ENCODE measurements at places on chromosomes 4 and X.

GRCh38 chrX:41906515-41907187 is 16.7 kb downstream of the CASK start:
- DNase-seq = no peak

GRCh38 chr4:77141964-77142645 is 14.9 kb upstream of the CCNG2 start:
- DNase-seq = no peak

GRCh38 chr4:172270397-172270796 is 457.2 kb downstream of the GALNTL6 start:
- DNase-seq = no peak

DNA sequence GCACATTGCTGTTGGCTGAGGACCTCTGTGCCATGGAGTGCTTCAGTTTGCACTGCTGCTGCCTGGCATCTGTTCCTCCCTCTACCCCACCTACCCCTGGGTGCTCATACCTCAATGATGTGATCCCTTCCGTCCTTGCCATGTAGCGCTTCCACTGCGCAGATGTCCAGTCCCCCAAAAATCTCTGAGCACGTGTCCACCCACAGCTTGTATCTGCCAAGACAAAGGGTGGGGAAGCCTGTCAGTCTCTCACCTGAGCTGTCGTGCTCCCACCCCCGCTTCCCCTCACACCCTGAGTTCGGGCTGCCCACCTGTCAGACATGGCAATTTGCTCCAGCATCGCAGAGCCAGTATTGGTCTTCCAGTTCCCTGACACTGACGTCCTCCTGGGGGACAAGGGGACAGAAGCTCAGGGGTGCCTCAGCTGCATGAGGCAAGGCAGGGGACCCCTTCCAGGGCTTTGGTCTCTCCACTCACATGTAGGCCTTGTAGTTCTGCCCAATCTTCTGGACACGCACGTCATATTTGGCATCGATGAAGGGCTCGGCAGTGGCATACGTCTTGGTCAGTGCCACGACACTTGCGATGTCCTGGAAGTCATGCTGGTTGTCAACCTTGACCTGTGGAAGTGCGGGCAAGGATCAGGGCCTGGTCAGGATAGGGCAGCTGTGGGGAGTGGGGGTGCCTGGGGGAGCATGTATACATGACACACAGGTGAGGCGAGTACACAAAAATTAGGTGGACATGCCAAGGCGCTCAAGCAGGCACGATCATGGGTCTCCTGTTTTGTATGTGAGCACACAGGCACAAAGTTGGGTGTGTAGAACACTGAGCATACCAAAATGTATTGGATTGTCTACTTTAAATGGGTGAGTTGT is 6.0 kb upstream of the TIMP1 start:
- DNase-seq = no peak

GRCh38 chrX:11209798-11210414 is 83.3 kb upstream of the AMELX start:
- no peak for DNase-seq

- DNase-seq = peak; percentile 30
Observed at GRCh38 chrX:107154787-107155620, 36.4 kb upstream of the RBM41 start.

GRCh38 chr4:150299816-150300215 is 221.6 kb downstream of the DCLK2 start:
- no peak for DNase-seq

Data from A549 (cell line).